ENCODE measurements at places on chromosomes 4 and X.
A peak's percentile ranks its signal among the peaks of the same experiment; 100 is the strongest.

DNA sequence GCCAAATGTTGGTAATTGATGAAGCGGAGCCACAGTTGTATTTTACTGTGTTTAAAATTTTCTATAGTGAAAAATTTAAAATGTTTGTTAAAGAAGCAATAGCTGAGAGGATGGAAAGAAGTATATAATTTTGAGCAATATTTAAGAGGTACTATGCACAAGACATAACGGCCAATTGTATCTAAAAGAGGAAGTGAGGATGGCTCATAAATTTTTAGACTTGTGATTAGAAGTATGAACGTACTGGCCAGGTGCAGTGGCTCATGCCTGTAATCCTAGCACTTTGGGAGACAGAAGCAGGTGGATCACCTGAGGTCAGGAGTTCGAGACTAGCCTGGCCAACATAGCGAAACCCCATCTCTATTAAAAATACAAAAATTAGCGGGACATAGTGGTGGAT is 12.7 kb upstream of the HHIP start:
- no peak for DNase-seq

GRCh38 chr4:153635846-153636245 is 48.2 kb upstream of the TLR2 start:
- no peak for DNase-seq

DNA sequence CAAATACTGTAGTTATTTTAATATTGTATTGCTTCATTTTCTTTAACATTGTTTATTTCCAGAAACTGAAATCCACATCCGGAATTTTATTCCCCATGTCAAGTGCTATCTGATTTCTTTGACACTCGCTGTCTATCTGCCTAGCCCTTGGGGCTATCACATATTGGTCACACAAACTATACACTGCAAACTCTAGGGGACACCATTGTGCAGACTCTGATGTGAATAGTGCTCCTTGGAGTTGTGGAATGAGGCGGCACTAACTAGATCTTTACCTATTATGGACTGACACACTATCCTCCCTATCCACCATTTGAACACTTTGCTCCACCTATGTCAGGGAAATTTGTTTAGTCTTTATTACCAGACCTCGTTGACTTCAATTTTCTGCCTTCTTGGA is 534.5 kb downstream of the GLUD2 start:
- DNase-seq, result no peak

- DNase-seq, result no peak
These were observed 227.5 kb downstream of the MGST2 start for GRCh38 chr4:139892973-139893736.

GRCh38 chrX:68912113-68912512 is 83.3 kb downstream of the EFNB1 start:
- DNase-seq, result no peak

GRCh38 chr4:101276661-101277060 is 70.7 kb downstream of the PPP3CA start:
- no peak for DNase-seq

- DNase-seq, result no peak
These were observed 119.4 kb downstream of the FAT4 start for GRCh38 chr4:125434136-125434535.

DNA sequence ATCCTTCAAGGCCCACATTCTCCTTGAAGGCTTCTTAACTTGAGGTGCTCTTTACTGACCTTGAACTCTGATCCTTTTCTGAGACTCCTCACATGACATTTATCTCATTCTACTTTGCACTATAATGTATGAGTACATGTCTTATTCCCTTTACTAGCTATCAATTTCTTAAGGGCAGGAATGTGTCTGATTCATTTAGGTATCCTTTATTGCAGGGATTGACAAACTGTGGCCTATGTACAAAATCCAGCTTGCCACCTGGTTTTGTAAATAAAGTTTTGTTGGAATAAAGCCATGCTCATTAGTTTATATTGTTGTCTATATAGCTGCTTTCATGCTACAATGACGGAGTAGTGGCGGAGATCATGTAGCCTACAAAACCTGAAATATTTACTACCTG is 36.7 kb downstream of the SLC4A4 start:
- no peak for DNase-seq

DNA sequence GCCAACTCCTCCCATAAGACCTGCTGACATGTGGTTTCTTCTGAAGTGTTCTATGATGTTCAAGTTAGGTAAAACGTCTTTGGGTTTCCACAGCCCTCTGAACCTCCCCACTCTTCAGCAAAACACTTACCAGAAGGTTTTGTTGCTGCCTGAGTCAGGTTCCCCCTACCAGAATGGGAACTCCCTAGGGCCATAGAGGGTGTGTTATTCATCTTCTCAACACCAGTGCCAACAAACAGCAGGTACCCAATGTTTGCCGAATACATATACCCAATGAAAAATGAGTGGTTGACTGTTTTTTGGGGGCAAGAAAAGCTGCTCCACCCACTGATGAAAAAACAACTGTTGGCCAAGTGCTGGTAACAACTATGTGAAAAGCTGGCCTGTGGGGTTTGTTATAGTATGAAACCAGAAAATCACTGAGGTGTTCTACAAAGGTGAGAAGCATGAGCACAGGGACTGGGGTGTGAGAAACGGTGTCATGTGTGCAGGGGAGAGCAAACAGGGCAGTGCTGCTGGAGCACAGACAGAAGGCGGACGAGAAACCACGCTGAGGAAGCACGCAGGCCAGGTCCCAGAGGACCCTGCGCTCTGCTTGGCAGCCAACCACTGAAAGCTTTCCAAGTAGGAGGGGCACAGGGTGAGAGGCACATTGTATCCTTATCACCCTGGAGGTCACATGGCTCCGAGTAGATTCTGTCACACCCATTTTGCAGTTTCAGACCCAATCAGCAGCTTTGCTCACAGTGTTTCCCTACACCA is 28.8 kb downstream of the ATP8A1 start:
- DNase-seq, result no peak

DNA sequence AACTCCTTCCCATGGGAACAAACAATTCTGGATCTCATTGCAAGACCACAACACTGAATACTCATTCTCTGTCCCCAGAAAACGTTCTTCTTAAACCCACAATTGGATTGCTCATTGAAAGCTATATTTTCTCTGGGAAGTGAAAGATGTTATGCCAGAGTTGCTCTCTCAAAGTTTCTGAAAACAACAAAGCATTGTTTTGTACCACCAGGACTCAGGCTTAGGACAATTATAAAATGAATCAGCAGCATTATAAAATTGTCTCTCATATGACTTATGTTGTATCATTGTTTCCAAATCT is 26.5 kb downstream of the TFDP3 start:
- no peak for DNase-seq

DNA sequence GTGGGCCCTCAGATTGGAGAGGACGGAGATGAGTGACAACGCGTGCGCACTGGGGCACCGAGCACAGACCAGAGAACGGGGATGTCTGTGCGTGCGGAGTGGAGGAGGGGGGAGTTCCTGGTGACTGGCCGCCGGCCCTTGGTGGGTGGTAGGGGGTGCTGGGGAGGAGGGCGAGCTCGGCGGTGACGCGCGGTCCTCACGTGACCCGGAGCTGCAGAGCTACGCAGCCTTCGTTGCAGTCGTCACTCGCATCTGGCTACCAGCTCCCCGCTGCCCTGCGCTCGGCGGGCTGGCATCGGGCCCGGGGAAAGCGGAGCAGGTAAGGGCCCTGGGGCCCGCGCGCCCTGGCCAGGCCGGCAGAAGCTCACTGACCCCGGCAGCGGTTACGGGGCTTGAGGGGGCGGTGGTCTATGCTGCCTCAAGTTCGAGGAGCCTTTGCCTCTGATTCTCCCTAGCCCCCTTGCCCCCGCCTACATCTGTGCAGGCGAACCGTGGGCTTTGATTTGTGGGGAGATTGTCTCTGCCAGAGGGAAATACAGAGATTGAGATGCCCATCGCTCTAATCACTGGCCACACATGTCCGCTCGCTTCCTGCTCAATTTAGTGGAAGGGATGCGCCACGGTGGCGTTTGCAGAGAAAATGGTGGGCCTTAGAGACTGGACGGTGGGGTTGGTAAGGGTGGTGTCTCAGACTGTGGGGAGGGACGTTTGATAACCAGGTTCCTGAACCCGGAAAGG is at the start of gene ARMCX4:
Gene ARMCX4, plus strand, starts transcription at position 245 of the 738 bp plus-strand sequence. CDS start 3,134 bp downstream, outside the sequence.
- DNase-seq, result peak; percentile 79

- DNase-seq, result peak; percentile 65
These were observed 586 bp downstream of the HERC5 start for GRCh38 chr4:88457307-88458103.

GRCh38 chr4:23788027-23788426 is 101.8 kb downstream of the PPARGC1A start:
- DNase-seq, result no peak

GRCh38 chr4:11074581-11075241 is 354.0 kb downstream of the HS3ST1 start:
- DNase-seq, result no peak

- no peak for DNase-seq
These were observed at the start of gene UGT2A3 for GRCh38 chr4:68951078-68951805. Gene UGT2A3 (minus strand): TSS chr4:68951804. CDS start chr4:68951760, 44 bp downstream.

DNA sequence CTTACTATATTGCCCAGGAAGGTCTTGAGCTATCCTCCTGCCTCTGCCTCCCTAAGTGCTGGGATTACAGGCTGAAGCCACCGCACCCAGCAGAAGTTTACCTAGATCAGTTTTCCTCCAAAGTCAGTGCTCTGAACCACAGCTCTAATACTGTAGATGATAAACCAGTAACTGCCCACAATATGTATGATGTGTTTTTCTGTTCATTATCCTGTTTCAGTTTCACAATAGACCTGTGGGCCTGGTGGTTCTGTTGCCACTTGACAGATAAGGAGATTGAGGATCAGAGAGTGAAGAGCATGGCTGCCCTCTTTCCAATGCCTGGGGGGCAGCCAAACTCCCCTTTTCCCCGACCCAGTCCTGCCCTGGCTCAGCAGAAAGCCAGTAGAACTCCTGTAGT is 87.0 kb downstream of the EFNB1 start:
- DNase-seq, result no peak

DNA sequence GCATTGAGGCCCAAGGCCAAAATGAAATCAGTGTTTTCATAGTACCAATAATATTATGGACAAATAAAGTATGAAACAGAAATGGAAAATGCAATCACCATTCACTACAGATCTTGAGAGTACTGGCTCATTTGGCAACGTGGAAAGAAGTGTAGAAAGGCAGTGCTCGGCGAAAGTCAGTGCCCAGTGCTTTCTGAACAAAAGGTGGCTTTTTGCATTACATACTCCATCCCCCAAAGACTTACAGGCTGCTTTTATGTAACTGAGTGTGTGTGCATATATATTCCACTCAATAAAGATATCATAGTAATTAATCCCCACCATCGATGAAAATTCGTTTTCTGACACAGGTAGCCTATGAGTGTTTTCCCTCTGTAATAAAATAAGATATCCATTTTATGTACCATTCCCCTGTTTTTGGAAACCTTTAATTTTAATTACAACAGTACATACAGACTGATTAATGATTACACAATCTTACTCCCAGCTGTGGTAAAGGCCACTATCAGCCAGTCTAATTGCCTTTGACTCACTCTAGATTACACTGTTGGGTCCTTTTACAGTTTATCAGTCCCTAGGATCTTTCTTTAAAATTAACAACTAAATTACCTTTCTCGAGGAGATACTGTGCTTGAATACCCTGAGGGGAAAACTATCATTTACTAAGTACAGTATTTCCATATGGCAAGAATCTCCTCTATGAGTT is 65.9 kb downstream of the MAD2L1 start:
- no peak for DNase-seq
